ENCODE measurements at places on chromosomes 6 and 20.
A peak's percentile ranks its signal among the peaks of the same experiment; 100 is the strongest.

DNA sequence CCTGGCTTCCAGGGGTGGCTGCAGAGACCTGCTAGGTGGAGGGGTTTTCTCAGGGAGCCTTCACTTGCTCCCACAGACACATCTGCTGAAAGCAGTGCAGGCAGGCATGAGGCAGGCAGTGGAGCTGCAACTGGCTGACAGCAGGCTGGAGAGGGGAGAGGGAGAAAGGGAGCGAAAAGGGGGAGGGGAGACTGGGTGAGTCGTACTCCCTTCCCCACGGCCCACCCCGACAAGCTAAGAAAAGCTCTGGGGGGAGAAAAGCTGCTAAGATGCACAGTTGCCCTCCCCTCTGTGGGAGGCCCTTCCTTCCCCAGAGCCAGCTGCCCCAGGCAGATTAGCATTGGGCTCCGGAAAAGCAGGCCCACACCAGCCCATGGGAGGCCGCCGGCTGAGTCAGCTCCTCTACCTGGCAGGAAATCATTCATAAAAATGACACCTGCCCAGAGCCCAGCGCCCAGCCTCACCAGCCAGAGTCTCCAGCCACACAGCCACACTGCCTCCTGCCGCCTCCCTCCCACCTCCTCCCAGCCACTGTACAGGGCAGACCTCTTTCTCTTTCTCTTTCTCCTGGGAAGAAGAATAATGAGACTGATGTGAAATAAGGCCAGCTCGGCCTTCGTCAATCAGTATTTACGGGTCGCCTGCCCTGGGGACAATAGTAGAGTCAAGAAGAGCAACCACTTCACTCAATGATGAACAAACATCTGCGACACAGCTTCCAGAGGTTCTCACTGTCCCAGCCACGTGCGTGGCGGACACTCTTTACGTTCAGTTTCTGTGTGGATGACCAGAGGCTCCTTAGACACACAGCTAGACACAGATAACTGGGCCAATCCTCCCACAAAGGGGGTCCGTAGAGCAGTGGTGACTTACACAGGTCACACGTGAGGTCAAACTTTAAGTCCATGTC, 7.7 kb upstream of the C20orf203 start:
- no peak for DNase-seq

- no peak for DNase-seq
These were observed 218.0 kb downstream of the THBS2 start for GRCh38 chr6:169035385-169036240.

GRCh38 chr6:7053125-7053774, 54.5 kb upstream of the RREB1 start:
- DNase-seq, result no peak

DNA sequence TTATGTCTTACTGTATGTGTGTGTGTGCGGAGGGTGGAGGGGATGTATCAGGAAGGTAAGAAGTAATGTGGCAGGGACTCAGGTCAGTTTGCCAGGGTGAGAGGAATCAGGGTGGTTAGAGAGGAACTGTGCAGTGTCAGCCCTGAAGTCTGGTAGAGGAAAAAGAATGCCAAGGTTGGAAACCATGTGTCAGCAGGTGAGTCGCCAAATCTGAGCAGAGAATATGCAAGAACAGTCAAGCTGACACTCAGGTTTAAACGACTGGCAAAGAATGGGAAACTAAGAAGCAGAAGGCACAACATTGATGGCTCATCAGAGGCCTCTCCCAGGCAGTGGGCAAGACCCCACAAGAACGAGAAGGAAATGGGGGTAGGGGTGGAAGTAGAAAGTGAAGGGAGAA, 107.5 kb upstream of the TBX18 start:
- DNase-seq, result no peak

DNA sequence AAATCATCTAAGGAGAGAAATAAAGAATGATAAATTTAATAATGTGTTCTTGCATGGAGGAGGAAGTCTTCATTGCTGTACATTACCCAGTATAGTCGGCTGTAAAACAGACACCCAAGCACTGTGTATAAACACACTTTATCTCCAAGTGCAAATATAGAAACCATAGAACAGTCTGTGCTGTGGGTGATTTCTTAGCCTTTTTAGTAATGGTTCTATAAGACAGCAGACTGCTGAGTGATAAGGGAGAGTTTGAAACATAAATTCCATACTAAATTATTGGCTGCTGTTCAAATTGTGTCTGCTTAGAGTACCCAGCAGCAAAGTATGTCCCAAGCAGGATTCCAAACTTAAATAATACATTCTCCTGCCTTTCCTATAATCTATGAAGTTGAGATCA, 4.6 kb downstream of the FILIP1 start:
- no peak for DNase-seq

- DNase-seq, result no peak
These were observed 35.7 kb upstream of the ID1 start for GRCh38 chr20:31569163-31570020.

DNA sequence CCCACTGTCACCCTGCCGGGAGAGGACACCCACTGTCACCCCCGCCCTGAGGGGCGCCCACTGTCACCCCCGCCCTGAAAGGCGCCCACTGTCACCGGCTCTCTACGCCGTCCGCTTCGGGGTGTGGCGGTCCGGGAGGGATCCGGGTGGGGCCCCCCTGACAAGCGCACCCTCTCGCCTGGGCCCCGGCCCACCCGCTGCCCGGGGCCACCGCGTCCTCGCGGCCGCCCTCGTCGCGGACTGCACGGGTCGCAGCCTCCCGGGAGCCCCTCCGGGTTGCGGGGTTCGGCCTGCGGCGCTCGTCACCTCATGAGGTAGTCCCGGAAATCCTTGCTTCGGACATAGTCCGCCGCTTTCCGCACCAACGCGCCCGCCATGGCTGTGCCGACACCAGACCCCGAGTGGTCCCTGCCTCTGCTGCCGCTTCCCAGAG, 224 bp downstream of the MPC1 start:
- DNase-seq, result no peak

- no peak for DNase-seq
These were observed 29.5 kb upstream of the BHLHE23 start for GRCh38 chr20:63036291-63036690.

DNA sequence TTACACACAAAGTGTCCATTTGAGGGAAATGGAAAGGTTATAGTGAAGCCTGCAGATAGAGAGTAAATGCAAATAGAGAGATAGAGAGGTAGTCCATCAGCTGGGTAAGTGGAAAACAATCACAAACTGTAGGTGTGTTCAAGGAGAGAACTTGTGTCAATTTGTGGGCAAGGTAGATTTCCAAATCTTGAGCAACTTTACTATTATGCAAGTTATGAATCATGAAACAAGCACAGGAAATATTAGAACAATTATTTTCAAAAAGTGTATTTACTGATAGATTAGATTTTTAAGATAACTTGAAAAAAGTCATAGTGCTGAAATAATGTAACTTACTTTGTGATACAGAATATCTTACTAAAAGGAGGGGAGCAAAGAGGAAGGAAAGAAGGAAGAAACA, 792.9 kb downstream of the EYS start:
- no peak for DNase-seq

- DNase-seq, result no peak
These were observed 2.6 kb downstream of the MICA start for GRCh38 chr6:31405996-31406395.

GRCh38 chr20:49768204-49769047, 44.2 kb upstream of the SLC9A8 start:
- no peak for DNase-seq

DNA sequence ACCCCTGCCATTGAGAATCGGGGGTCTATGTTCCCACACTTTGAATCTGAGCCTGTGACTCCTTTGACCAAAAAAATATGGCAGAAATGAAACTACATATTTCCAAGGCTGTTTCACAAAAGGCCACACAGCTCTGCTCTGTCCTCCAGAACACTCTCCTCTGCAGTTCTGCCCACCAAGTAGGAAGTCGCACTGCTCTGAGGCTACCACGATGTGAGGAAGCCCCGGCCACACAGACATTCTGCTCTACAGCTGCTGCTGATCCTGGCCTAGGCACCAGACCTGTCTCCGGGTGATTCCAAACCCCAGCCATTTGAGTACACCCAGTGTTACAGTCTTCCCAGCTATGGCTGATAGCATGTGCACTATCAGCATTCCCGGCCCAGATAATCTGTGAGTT, 85.1 kb downstream of the LYRM4 start:
- DNase-seq, result no peak

- no peak for DNase-seq
These were observed 569.7 kb upstream of the CITED2 start for GRCh38 chr6:139944131-139944530.

GRCh38 chr20:56451056-56451765, 17.2 kb upstream of the RTF2 start:
- DNase-seq, result no peak

- DNase-seq, result peak; percentile 4
These were observed 18.7 kb downstream of the SRXN1 start for GRCh38 chr20:634148-634925.

GRCh38 chr6:15324427-15324985, 78.6 kb downstream of the JARID2 start:
- no peak for DNase-seq

DNA sequence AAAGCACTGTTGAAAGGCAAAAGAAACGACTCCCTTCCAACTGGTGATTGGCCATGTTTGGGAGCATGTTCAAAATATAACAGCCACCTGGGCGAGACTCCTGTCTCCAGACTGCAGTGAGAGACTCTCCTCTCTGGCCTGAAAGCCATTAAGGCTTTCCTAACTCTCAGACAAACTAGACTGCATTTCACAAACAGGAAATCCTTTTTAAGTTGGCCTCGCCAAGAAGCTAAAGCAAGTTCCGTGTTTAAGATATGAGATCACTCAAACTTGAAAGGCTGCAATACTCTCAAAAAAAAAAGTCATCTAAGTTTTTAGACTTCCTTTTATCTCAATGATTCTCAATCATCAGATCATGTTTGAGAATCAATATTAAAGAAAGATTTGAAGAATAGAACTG, 117.0 kb downstream of the TFAP2A start:
- DNase-seq, result no peak

DNA sequence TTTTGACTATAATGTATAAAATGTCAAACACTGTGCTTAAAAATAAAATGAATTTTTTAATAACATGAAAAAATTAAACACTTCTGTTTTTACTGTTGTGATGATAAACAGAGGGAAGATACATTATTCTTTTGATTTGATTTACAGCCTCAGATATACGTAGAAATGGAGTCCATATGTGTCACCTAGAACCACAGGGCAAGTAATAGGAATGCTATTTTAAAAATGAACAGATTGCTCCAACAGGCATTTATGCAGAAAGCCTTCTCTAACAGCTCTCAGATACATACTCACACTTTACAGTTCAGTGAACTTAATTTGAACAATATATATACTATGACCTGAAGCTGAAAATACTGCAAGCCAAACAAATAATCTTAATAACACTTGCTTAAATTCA, 1551.0 kb downstream of the GRIK2 start:
- DNase-seq, result no peak

DNA sequence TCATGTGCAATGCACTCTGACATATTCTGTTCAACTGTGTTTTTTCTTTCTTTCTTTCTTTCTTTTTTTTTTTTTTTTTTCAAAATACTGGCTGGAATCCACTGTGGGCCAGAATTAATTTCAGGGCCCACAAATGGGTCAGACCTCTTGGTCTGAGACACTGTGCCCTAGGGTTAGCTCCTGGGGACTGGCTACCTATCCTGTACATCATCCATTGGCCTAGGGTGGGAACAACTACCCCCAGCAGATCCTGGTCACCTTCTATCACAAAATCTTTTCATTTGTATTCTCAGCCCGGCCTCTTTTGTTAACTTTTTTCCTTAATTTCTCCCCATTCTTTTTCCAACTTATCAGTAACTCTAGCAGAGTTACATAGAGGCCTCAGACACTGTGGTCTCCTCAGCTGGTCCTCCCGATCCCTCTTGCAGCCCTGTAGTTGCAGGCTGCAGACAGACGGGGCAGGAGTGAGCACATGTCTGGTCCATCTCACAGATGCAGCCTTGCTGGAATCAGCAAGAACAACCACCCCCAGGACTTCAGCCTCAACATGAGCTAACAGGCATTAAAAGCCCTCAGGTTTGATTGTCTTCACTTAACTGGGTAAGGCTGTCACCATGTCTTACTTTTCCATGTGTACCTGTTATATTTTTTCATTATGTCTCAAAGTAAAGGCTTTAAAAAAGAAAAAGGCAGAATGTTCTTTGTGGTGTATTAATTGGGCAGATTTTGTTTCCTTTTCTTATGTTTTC, 41.3 kb downstream of the TXLNB start:
- DNase-seq, result peak; percentile 6

DNA sequence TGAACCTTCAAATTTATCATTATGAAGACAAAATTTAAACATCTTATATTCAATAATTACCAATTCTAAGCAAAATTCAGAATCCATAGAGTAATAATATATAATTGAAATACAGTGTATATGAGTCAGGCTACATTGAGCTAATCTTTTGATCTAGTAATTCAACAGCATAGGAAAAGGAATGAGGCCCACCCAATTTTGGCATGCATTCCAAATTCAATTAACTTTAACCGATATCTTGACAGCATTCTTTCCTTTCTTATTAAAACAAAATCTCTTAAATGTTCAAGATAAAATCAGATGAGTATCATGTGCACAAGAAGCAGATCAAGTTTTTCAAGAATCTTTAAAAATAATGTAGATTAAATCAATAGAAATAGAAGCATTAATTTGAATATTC, 132.9 kb upstream of the QKI start:
- DNase-seq, result no peak

- DNase-seq, result no peak
These were observed 30.9 kb upstream of the AVP start for GRCh38 chr20:3115190-3116107.

- DNase-seq, result no peak
These were observed 672.4 kb downstream of the HTR1B start for GRCh38 chr6:76790881-76791280.

- DNase-seq, result no peak
These were observed 392.6 kb upstream of the MARCKS start for GRCh38 chr6:113464536-113464935.

- DNase-seq, result no peak
These were observed 7.2 kb upstream of the NELFCD start for GRCh38 chr20:58973866-58974265.

GRCh38 chr6:116280161-116280932, 617 bp upstream of the TSPYL1 start:
- DNase-seq, result no peak

- no peak for DNase-seq
These were observed 291.2 kb downstream of the ESR1 start for GRCh38 chr6:152098683-152099082.

DNA sequence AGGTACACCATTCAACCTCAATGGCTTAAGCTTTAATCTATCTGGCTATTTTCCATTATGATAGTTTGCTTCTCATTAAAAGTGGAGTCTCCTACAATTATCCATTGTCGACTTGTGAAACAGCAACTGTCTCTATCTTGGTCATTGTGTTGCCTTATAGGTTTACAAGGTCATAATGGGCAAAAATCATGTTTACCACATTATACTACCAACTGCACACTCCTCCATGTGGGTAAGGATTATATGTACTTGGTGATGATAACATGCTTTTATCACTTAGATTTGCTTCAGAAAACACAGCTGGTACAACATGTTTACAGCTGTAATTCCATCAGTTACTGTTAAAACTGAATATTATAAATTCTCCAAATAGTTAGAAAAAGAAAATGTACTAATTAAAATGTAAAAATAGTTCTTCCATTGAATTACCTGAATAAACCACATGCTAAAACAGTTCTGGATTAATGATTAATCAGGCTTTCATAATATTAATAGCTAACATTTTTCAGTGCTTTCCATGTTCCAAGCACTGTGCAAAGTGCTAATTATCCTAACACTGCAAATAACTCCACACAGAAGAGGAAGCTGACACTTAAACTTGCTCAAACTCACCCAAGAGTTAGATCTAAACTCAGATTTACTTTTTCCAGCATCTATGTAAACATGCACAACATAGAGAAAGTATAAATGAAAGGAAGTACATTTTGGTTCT, 96.7 kb downstream of the OGFRL1 start:
- no peak for DNase-seq

- no peak for DNase-seq
These were observed 75.8 kb downstream of the CAP2 start for GRCh38 chr6:17469006-17469832.

All from C1 segment of cervical spinal cord (tissue), 14 donors.